ENCODE measurements at places on chromosomes 2 and 18.

DNA sequence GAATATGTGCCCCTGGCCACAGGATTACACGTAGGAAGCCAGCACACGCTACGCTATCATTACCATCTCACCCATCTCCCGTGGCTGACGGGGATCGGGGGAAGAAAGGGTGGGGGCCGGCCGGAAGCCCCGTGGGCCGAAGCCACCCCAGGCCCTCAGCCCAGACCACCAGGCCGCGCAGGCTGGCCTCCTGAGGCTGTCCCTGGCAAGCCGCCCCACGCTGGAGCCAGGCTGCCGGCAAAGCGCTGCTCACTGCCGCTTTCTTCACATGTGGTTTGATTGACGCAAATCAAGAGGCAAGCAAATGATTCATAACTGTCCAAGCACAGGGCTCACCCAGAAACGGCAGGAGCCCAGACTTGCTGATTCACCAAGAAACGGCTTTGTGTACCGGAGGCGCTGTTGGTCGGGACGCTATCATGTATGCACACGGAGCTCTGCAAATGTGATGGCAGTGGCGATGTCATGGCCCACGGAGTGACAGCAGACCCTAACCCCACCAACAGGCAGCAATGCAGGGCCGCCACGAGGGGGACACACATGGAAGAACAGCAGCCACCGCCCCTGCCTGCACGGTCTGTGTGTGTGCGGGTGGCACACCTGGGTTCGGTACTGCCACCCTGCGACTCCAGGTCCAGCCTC is 125.7 kb downstream of the HDAC4 start:
- DNase-seq = peak; percentile 97

- peak; percentile 28 for DNase-seq
These were observed 38.0 kb downstream of the ACKR3 start for GRCh38 chr2:236607471-236608187.

DNA sequence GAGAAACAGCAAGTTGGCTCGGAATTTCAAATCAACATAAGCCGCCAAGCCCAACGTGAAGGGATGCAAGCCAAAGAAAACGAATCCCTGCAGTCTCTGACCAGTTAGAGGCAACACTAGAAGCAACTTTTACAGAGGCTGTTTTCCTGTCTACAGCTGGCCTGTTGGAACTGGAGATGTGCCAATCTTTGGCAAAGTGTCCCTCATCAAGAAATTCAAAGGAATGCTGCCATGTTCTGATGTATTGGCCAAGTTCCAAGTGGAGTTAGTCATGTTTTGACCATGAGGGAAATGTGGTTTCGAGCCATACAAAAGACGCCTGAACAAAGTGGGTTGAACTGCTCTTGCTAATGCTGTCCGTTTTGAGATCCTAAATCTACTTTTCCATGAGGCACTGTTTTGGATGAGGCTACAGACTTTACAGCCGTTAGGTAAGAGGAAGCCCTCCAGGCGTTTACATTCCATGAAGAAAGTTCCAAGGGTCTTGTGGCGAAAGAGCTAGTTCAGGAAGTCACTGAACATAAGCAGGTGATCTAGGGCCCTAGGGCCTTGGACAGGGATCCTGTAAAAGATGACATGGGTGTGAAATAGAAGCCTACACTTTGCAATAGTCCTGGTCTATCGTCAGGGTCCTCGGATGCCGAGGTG is 140.7 kb upstream of the PXDN start:
- DNase-seq = no peak

DNA sequence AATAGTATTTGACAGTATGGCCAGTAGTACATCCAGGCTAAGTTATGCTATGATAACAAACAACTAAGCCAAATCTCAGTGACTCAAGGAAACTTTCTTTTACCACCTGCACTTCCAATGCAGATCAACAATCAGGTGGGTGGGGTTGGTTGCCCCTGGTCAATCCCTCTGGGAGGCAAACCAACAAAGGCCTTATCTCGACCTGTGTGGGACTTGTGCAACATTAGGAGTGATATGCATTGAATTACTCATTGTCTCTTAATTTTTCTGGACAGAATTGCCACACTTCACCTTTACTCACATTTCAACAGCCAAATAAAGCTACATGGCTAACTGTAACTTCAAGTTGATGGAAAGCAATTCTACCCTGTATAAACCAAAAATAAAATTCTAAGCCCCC is 1049.3 kb upstream of the CDH2 start:
- DNase-seq = no peak

GRCh38 chr18:944440-944839 is 39.8 kb downstream of the ADCYAP1 start:
- no peak for DNase-seq

DNA sequence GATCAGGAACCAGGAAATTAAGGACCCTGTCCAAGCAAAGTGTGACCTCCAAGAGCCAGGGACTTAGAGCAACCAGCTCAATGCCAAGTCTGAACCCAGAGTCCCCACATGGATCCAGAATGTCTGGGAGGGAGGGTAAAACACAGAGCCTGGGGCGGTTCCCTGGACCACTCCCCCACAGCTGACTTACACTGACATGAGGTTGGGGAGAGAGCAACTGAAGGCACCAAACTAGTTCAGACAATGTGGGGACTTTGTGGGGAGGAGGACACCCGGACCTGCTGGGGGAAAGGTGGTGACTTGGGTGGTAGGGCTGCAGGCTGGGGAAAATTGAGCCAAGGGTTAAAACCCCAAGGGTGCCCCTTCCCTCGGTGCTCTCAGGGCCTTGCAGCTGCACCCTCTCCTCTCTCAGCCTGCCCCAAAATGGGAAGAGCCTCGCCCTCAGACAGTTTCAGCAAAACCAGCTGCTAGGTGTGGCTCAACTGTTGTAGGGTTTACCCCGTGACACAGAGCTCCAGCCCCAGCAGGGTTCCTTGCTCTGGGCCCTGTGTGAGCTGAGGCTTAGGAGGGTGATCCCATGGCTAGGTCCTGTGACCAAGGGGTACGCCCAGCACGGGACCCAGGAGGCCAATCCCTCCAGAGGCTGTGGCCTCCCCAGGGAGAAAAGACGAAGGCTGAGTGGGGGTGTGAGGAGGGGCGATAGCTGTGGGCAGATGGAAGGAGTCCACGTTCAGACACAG is 28.6 kb downstream of the MARCO start:
- peak; percentile 90 for DNase-seq

DNA sequence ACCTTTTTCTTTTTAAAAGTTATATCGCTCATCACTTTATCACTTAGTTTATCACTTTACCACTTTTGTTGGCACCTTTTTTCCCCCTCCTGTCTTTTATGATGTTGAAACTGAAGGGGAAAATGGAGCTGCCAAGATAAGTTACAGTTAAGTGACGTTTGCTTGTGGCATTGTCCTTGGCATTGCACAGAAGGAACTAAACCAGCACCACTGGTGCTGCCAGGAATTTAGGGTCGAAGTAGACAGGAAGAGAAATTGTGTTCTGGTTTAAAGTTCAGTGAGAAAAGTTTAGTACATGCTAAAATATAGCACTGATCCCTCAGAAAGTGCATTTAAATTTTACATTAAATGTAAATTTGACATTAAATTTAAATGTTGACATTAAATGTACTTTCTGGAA is 49.9 kb downstream of the MYO1B start:
- no peak for DNase-seq

DNA sequence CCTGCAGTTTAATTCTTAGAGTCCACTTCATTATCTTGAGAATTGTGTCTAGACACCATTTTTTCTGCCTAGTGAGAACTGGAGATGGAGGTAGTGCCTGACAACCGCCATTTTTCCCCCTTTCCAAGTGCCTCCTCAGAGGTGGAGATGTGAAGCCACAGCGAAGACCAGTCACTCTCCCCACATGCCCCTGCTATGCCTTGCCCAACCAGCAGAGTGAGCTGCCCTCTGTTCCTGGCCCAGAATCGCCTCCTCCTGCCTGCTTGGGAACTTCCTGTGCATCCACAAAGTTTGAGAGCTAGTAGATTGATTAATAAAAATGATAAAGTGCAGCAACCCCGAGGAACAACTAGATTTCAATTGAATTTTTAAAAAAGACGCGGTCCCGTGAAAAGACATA is 123.3 kb downstream of the CLIP4 start:
- peak; percentile 42 for DNase-seq

DNA sequence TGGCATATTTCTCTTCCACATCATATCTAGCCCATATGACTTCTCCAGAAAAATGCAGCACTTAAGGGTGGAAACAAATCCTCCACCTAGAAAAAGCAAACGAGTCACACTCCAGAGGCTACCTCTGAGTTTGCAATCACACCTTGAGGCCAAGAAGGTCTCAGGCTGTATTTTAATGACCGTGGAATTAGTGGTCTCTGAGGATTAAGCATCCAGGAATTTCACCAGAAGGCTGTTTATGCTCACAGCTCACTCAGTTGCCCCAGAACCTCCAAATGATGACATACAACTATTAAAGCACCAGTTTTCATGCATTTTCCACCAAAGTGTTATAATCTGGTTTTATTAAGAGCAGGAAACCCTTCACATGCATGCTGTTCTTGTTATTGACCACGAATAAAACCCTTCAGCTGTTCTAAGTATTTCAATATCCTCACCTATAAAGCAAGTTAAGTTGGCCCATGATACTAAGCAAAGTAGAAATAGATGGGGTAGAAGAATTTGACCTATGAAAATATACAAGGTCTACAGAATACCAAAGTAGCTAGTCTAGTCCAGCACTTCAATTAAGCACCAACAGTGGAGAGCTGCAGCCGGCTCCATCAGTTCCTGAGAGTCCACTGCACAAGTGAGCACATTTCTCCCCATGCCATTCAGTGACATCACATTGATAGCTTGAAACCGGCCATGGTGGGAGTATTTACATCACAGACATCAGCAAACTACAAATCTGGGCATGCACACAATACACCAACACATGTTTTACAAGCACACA is 39.5 kb upstream of the SLC14A1 start:
- no peak for DNase-seq

GRCh38 chr2:212379103-212379502 is 159.5 kb downstream of the ERBB4 start:
- DNase-seq = no peak

GRCh38 chr2:216698895-216699294 is 3.5 kb upstream of the IGFBP5 start:
- peak; percentile 62 for DNase-seq

- no peak for DNase-seq
These were observed 67.5 kb downstream of the MYOM1 start for GRCh38 chr18:3152294-3152693.

DNA sequence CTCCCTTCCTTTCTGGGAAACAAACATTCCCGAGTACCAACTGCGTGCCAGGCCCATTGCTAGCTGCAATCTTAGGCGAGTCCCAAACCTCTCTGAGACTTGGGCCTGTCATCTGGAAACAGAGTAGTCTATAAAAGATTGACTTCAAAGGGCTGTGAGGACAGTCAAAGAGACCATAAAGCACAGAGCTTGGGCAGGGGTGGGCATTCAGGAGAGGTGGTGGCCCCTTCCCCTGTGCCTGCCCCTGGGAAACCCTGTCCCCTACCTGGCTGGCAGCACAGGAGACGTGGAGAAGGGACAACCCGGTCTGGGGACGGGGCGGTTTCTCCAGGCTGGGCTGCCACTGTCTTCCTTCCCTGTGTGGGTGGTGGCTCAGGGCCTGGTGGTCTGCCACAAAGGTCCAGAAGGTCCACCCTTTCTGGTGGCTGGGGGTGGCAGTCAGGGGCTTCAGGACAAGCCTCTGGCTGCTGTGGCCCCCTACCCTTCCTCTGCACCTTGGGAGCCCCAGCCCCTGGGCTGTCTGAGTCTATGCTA is 33.9 kb upstream of the FOSL2 start:
- DNase-seq = no peak

GRCh38 chr2:238235331-238235732 is 4.5 kb downstream of the HES6 start:
- DNase-seq = peak; percentile 81

GRCh38 chr2:14903709-14904374 is 271.3 kb downstream of the LRATD1 start:
- peak; percentile 77 for DNase-seq

DNA sequence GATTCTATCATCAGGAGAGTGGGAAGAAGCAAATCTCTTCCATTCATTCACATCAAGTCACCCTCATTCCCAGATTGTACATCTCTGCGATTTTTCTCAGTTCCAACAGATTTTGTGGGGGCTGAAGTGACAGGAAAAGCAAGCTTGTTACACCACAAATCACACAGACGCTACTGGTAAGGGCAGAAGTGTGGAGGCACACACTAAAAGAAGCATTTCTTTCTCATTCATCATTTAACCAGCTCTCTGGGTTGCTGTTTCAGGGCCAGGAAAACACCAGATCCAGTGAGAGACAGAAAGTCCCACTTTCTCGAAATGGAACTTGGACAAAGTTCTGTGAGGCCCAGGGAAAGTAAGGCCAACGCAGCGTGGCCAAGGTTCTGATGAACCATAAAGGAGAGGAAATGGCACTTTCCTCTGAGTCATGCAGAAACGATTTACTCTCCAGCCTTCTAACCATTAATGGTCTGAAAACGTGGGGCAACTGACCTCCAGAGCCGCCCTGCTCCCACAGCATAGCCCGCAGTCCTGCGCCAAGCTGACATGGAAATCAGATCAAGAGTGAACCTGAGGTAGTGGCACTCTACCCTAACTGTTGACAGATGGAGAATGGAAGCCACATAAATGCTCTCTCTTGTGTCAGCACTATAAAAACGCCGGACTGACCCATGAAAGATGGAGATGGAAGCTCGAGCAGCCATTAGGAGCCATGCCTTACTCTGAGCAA is 191.0 kb downstream of the C1D start:
- no peak for DNase-seq

- DNase-seq = peak; percentile 47
These were observed 157.8 kb downstream of the PIK3C3 start for GRCh38 chr18:42112657-42113420.

DNA sequence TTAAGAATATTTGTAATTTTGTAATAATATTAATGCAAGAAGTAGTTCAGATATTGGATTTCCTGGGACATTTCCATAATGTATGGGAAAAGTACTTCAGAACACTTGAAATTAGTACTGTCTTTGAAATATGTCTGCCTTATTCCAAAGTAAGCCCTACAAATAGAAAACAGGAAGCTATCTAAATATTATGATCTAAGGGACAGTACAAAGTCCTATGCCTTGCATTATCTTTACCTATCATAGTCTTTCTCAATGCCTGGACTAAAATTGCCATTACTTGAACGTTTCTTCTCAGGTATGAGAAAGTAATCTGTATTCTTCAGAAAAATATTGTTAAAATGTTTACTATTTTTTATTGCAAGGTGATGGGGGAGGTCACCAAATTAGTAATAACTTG is 113.0 kb downstream of the PPP1R1C start:
- no peak for DNase-seq

GRCh38 chr18:9422816-9423519 is 52.3 kb upstream of the RALBP1 start:
- no peak for DNase-seq

- peak; percentile 41 for DNase-seq
These were observed 820 bp downstream of the TMBIM1 start for GRCh38 chr2:218291318-218292047.

- DNase-seq = no peak
These were observed 16.2 kb downstream of the IL1B start for GRCh38 chr2:112820343-112820742.
